ENCODE measurements at places on chromosomes 13 and 19.

DNA sequence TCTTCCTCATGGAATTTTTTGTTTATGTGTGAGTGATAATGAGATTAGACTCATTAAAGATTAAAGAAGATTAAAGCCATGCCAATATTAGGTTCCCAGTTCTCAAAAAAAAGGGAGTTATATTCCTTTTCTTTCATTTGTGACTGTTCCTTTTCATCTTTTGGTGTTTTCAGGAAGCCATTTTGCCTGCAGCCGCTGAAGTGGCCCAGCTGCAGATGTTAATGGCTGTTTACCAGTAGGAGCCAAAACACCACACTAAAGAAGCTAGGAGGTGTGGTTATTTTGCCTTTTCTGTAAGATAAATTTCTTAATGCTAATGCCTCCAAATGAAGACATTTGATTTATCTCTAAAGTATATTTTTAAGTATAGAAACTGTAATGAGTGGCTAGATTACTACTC lies 36.3 kb downstream of the ITGBL1 start:
- no peak for DNase-seq

DNA sequence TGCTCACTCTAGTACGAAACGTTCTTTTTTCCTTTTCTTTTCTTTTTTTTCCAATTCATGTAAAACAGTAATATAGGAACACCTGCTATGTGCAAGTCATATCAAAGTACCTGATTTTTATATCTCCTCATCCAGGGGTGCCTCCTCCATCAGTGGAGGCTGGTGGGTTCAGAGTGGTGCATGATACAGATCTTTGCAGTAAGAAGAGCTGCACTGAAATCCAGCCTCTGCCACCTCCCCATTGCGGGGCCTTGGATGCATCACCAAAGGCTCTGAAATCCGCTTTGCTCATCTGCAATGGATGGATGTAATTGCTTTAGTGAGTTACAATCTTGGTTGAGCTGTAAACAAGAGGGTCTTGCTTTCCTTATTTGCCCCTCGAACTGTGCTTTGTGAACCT lies 38.3 kb downstream of the GPR12 start:
- DNase-seq, result no peak

DNA sequence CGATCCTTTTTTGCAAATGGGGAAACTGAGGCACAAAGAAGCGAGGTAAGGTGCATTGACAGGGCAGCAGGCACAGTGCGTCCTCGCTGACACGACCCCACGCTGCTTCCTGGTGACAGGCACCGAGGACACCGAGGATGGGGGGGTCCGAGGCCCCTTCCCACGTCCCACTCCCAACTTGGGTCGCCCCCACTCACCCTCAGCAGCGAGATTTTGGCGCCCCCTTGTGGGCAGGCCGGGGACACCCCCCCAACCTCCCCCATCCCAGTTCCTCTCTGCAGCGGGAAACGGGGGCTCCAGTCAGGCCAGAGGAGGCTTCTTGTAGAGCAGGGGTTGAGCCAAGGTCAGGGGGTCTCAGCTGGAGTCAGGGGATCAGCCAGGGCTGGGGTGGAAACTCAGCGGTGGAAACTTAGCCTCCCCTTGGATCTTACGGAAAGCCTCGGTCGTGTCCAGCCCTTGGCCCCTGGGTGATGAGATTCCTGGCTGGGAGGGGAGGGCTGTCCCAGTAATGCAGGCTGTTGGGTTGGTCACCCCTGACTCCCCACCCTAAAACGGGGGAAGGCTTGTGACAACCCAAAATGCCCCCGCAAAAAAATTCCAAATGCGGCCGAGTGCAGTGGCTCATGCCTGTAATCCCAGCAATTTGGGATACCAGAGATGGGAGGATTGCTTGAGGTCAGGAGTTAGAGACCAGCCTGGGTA lies 8.2 kb downstream of the SMIM24 start:
- peak; percentile 5 for DNase-seq

GRCh38 chr13:59521549-59521948 lies 642.2 kb downstream of the DIAPH3 start:
- no peak for DNase-seq

GRCh38 chr13:35729926-35730627 lies 253.6 kb upstream of the MAB21L1 start:
- no peak for DNase-seq

- no peak for DNase-seq
Observed at GRCh38 chr19:17358395-17358794, 18.7 kb downstream of the PLVAP start.

GRCh38 chr13:79398915-79399314 lies 7.1 kb downstream of the RBM26 start:
- DNase-seq, result no peak

DNA sequence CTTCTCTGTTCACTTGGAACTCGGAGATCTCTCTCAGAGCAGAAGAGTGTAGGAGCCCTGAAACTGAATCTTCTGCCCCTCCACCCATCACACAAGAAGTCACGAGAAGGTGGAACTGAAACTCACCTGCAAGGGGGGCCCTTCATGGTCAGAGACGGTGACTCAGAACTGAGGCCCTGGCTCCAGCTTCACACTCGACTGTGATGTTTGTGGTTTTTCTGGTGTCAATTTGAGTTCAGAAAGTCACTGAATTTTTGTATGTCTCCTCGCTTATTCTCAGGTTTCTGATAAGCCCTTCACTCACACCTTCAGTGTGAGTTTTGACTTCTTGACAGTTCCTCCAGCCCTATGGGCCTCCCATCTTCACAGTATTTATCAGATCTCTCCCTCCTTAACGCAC lies 23.1 kb downstream of the SIGLEC5 start:
- DNase-seq, result no peak

- DNase-seq, result no peak
Observed at GRCh38 chr13:37453246-37453645, 145.3 kb downstream of the POSTN start.

DNA sequence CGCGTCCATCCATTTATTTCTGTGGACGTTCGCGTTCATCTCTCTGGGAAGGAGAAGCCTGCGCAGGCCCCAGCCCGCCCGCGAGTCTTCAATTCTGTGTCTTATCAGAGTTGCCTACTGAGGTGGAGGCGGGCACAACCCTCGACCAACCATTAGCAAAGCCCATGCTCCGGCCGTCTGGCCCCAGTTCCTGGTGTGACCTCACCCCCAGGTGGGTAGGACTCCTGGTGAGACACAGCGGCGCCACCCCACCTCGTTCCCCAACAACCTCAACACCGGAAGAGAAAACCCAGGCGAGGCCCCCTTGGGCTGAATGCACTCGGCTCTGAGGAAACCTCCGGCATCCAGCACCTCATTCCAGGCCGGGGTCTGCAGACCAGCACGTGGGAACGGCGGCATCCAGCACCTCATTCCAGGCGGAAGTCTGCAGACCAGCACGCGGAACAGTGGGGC lies 14.7 kb downstream of the ZNF787 start:
- DNase-seq, result no peak

DNA sequence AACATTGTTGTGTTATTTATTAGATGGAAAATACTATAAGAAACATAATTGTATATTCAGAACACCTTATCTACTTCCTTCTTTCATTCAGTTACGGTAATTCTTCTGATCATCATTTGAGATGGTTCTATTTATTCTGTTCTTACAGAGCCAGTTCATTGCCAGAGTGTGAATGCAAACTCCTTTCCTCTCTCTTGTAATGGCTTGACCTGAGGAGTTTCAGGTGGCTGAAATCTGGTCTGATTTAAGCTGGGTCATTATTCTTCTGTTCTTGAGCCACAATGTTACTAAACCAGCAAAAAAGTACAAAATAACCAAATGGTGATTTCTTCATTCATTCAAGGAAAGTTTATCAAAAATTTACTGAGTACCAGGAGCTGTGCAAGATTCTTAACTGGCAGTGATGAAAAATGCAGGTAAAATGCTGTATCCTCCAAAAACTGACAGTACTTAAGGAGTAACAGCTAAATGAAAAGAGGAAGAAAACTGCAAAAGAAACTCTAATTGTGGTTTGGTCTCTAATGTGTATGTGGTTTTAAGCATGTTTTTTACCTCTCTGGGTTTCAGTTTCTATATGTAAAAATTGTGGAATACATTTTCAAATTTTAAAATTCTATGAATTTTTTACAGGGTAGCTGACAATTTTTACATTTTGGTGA lies 182.4 kb upstream of the UFM1 start:
- no peak for DNase-seq

GRCh38 chr13:100899720-100900316 lies 225.2 kb upstream of the TMTC4 start:
- no peak for DNase-seq

GRCh38 chr19:33686687-33687480 lies 65.1 kb downstream of the CHST8 start:
- DNase-seq, result no peak

DNA sequence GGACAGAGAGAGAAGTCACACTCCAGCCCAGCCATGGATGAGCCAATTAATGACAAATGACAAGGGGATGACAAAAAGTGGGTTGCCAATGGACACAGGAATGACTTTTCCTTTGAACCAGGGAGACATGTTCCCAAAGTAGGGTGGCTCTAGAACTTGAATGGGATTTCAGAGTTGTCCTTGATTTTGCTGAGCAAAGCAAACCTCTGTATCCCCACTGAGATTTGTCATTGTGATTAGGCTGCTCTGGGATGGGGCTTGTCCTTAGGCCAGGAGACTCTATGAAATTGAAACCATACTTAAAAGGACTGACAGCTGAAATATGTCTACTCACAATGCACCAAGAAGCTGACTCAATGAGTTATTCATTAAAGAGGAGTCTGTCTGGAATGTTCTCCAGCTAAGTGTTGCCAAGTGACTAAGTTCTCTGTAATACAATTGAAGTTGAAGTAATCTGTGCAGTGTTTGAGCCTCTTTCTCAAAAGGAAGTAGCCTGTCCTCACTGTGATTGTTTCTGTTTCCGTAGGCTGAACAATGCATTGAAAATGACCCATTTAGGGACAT lies 69.0 kb upstream of the PCDH9 start:
- DNase-seq, result no peak

- DNase-seq, result no peak
Observed at GRCh38 chr13:76223565-76223964, 587.4 kb downstream of the LMO7 start.

GRCh38 chr19:16527971-16528521 lies 14.2 kb downstream of the CHERP start:
- DNase-seq, result no peak
